Diencephalon (tissue), 1 donor: ENCODE measurements at places on chromosomes 11 and 22. TPM values are rescaled to one million over a fixed set of nuclear protein-coding genes. Genes with fewer than 3 reads are reported as not detected.

The OR56A1 gene
- 0.23 TPM for total RNA-seq

The GGA1 gene
- 37.6 TPM for total RNA-seq

The GAS2 gene
- 18.0 TPM for total RNA-seq

The OR4A16 gene
- total RNA-seq = not detected

The CSF2RB gene
- total RNA-seq = 0.92 TPM

The INPP5J gene
- total RNA-seq = 3.7 TPM

The TRPC6 gene
- total RNA-seq = 5.3 TPM

The LARGE1 gene
- 33.2 TPM for total RNA-seq

The EMID1 gene
- total RNA-seq = 21.5 TPM

The MS4A12 gene
- not detected for total RNA-seq

The MPZL3 gene
- total RNA-seq = 2.8 TPM

The SMTNL1 gene
- not detected for total RNA-seq

The SOX6 gene
- total RNA-seq = 54.7 TPM

The SLC37A2 gene
- total RNA-seq = 2.1 TPM

The OR52I2 gene
- not detected for total RNA-seq

The FAM76B gene
- total RNA-seq = 46.1 TPM

The HEPN1 gene
- not detected for total RNA-seq

The TSSK2 gene
- total RNA-seq = not detected

The GLB1L2 gene
- total RNA-seq = 3.2 TPM

The MRPL23 gene
- total RNA-seq = 30.0 TPM

The SCUBE2 gene
- 12.5 TPM for total RNA-seq

The GRM5 gene
- total RNA-seq = 178 TPM

The RPS6KB2 gene
- total RNA-seq = 12.9 TPM

The OR52N5 gene
- total RNA-seq = not detected

The TRPM5 gene
- under 0.01 TPM for total RNA-seq

The OR52E6 gene
- total RNA-seq = not detected

The MUC6 gene
- not detected for total RNA-seq

The C22orf42 gene
- 24.7 TPM for total RNA-seq

The C11orf86 gene
- total RNA-seq = not detected

The GPHA2 gene
- total RNA-seq = not detected
